ENCODE measurements at places on chromosomes 5 and 9.
A peak's percentile ranks its signal among the peaks of the same experiment; 100 is the strongest.

DNA sequence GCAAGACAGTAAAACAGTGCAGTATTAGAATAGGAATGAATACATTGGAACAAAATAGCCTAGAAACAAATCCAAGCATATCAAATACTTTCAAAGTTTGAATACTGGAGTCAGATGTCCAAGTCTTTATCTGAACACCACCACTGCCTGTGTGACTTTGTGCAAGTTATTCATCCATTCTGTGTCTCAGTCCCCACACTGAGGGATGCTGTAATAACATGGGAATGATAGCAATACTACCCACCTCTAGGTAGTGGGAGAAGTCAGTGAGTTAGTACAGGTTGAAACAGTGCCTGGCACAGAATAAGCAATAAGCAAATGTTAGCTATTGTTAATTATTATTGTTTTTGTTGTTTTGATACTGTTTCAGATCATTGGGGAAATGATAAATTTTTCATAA lies 130.9 kb downstream of the SUSD1 start:
- no peak overlapping the region for H3K27ac ChIP-seq
- no peaks in the 10 kb centered on the region for H3K27me3 ChIP-seq
- H3K36me3 ChIP-seq: peaks cover 4% of the 10 kb centered on the region

- no peaks in the 10 kb centered on the region for H3K27me3 ChIP-seq
- H3K4me3 ChIP-seq: no peak overlapping the region
- no peak for DNase-seq
These were observed 173.8 kb downstream of the ADAMTS6 start for GRCh38 chr5:65307931-65308330.

GRCh38 chr5:150600616-150601490 lies 39.6 kb upstream of the SYNPO start:
- peaks cover 4% of the 10 kb centered on the region for H3K27me3 ChIP-seq
- peaks cover 6% of the 10 kb centered on the region for H3K4me1 ChIP-seq
- DNase-seq: no peak
- no peak overlapping the region for H3K4me3 ChIP-seq
- H3K27ac ChIP-seq: no peak overlapping the region

DNA sequence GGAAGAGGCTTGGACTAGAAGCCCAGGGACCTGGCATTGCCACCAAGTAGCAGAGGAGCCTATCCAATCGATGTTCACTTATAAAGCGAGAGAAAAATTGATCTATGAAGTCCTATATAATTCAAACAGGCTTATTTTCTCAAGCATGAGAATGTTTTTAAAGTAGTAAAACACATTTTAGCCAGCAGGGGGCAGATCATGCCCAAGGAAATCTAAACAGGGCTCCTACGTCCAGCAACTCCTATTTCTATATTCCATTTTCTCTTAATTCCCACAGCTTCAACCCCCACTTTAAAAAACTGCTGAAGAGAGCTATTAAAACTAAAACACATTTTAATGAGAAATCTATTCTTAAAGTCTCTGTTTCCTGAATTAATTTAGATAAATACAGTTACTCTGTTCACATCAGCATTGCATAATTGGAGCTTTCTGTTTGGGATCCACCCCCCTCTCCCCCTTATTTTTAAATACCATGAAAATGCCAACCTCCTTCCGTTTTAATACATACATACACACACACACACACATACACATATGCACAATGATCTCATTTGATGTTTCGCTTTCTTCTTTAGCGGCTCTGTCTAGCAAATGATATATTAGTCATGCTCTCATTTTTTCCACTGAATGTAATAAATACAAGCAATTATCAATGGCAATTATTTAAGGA lies 144.9 kb downstream of the MYO10 start:
- peak; percentile 28 for DNase-seq
- H3K4me1 ChIP-seq: peaks cover 5% of the 10 kb centered on the region
- H3K27me3 ChIP-seq: peaks cover 3% of the 10 kb centered on the region
- H3K27ac ChIP-seq: no peak overlapping the region
- no peaks in the 10 kb centered on the region for H3K36me3 ChIP-seq

DNA sequence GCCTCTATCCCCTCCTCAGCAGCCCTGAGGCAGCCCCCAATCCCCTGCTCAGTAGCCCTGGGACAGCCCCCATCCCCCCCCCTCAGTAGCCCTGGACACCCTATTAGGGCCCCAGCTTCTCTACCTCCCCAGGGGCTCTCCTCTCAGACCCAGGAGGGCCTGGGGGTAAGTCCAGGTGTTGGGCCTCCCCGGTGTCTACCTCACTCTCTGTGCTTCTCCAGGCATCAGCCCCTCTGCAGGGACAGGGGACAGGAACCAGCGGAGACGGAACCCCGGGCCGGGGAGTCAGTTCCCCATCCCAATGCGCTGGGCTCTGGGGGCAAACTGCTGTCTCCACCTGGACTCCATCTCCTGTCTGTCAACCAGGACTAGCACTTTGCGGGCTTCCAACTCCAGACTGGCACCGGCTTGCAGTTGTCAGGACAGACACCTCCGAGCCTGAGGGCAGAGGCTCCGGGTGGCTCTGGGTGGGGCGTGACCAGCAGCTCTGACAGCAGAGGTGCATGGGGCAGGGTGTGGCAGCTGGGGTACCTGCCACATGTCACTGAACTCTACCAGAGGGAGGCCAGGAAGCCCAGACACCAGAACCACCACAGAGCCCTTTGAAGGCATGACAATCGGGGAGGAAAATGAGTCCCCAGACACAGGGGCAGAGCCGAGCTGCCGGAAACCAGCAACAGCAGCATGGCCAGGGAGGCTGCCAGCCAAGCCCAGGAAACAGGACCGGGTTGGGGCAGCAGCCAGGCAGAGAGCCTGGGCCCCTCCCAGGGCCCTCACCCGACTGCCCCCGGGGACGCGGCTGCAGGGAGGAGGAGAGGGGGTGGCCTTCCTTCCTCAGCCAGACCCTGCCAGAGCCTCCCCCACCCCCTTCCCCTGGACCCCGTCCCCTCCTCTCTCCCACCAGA lies 17.7 kb upstream of the UBAC1 start:
- no peaks in the 10 kb centered on the region for H3K36me3 ChIP-seq
- no peak overlapping the region for H3K27ac ChIP-seq
- no peak for DNase-seq
- peaks cover 5% of the 10 kb centered on the region for H3K4me1 ChIP-seq
- peaks cover 14% of the 10 kb centered on the region for H3K27me3 ChIP-seq
- no peak overlapping the region for H3K4me3 ChIP-seq

DNA sequence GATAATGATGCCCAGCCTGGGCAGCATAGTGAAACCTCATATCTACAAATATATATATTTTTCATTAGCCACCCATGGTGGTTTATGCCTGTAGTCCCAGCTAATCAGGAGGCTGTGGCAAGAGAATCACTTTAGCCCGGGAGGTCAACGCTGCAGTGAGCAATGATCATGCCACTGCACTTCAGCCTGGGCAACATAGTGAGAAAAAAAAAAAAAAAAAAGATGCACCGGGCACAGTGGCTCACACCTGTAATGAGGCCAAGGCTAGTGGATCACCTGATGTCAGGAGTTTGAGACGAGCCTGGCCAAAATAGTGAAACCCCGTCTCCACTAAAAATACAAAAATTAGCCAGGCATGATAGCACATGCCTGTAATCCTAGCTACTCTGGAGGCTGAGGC lies 50.2 kb upstream of the ADRA1B start:
- no peaks in the 10 kb centered on the region for H3K36me3 ChIP-seq
- H3K4me1 ChIP-seq: no peaks in the 10 kb centered on the region
- DNase-seq: no peak
- H3K27me3 ChIP-seq: peaks cover 10% of the 10 kb centered on the region

GRCh38 chr5:40332970-40333369 lies 346.7 kb upstream of the PTGER4 start:
- H3K27me3 ChIP-seq: peaks cover 3% of the 10 kb centered on the region
- no peak for DNase-seq
- no peak overlapping the region for H3K4me3 ChIP-seq
- H3K4me1 ChIP-seq: no peaks in the 10 kb centered on the region
- no peak overlapping the region for H3K27ac ChIP-seq
- H3K36me3 ChIP-seq: no peaks in the 10 kb centered on the region
